ENCODE measurements at places on chromosomes 3 and 15.

- DNase-seq: no peak
Measured at GRCh38 chr3:183811638-183812037, 13.7 kb downstream of the MAP6D1 start.

DNA sequence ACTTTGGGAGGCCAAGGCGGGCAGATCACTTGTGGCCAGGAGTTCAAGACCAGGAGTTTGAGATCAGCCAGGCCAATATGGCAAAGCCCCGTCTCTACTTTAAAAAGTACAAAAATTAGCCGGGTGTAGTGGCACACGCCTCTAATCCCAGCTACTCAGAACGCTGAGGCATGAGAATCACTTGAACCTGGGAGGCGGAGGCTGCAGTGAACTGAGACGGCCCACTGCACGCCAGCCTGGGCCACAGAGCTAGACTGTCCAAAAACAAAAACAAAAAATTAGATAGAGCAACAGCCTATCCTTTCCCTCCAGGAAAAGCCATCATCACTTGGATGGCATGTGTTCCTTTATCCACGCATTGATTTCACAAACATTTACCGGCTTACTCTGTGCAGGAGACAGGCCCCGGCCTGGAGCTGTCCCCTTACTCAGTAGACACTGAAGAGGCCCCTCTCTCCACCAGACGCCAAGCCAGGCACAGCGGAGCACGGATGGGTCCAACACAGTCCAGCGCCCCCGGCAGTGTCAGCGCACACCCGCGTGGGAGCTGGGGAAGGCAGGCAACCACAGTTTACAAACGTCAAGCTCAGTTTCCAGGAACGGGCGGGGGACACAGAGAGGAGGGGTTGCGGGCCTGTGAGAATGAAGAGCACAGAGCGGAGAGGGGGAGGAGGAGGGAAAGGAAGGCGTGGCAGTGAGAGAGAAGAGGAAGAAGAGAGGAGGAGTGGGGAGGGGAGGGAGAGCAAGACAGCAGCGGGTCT, 3.1 kb downstream of the GP5 start:
- DNase-seq: no peak

- DNase-seq: no peak
Measured at GRCh38 chr15:29740692-29741311, 81.5 kb downstream of the TJP1 start.

GRCh38 chr3:94063496-94064119, 747 bp downstream of the NSUN3 start:
- no peak for DNase-seq

GRCh38 chr3:167300207-167300606, 79.9 kb downstream of the ZBBX start:
- DNase-seq: no peak
